Brain (organoid and tissue), 16 donors: ENCODE measurements at places on chromosomes 13 and 19.
A peak's percentile ranks its signal among the peaks of the same experiment; 100 is the strongest.

DNA sequence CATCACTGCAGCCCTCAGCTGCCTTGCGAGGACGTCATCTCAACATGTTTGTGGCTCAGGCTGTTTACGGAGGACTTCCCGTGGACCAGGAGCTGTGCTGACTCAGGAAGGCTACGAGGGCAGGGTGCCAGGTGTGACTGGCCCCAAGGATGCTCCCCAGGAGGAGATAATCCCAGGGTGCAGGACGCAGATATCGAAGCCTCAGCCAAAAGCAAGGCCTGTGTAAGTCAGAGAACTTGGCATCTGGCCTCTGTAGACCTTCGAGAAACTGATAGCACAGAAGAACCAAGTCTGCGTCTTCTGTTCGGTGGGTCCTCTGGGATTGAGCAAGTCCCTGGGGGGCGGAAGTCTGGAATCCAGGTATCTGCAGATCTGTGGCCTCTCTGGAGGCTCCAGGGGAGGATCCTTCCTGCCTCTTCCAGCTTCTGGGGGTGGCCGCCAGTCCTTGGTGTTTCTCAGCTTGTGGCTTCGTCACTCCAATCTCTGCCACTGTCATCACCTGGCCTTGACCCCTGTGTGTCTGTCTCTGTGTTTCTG is 2.6 kb upstream of the DOHH start:
- no peak for DNase-seq

GRCh38 chr19:31329819-31330218 is 19.4 kb downstream of the TSHZ3 start:
- no peak for DNase-seq

DNA sequence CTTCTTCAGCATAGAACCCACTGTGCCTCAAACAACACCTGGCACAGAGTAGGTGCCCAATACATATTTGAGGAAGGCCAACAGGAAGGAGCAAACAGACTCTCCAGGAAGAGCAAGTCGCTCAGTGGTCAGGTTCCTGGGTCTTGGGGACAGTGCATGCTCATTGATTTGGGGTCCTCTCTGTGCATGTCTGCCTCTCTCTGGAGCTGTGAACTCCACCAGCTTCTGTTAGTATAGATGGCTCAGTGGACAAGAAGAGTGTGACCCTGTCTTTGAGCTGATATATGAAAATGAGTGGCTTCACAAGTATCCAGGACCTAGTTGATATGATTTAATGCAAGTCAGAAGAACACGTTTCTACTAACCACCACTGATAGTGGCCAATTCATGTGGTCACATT is 98.7 kb downstream of the KCTD15 start:
- DNase-seq: no peak

DNA sequence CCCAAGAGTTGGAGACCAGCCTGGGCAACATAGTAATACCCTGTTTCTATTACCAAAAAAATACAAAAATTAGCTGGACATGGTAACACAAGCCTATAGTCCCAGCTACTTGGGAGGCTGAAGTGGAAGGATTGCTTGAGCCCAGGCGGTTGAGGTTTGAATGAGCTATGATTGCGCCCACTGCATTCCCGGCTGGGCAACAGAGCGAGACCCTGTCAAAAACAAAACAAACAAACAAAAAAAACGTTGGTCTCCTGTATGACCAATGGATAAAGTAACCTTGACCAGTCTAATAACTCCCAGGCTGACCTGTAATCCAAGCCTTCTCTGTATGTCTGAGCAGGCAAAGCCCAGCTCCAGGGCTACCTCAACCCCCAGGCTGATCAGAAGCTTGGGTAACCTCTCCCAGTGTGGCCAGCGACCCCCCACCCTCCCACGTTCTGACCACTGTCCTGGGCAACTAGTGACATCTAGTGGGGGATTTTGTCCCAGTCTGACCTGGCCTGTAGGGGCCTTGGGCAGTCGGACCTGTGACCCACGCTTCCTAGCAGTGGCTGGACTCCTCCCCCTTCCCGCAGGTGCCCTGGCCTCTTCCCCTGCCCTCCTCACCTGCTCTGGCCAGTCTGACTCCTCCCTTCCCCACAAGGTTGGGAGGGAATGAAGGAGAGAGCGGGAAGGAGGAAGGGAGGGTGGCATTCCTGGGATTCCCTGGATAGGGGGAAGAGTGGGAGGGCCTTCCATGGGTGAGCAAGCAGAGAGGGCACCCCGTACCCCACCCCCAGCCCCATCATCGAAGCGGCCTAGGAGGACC is 1.0 kb upstream of the BCAM start:
- peak; percentile 18 for DNase-seq

- DNase-seq: no peak
Observed at GRCh38 chr19:13037731-13038130, 42.5 kb downstream of the NFIX start.

DNA sequence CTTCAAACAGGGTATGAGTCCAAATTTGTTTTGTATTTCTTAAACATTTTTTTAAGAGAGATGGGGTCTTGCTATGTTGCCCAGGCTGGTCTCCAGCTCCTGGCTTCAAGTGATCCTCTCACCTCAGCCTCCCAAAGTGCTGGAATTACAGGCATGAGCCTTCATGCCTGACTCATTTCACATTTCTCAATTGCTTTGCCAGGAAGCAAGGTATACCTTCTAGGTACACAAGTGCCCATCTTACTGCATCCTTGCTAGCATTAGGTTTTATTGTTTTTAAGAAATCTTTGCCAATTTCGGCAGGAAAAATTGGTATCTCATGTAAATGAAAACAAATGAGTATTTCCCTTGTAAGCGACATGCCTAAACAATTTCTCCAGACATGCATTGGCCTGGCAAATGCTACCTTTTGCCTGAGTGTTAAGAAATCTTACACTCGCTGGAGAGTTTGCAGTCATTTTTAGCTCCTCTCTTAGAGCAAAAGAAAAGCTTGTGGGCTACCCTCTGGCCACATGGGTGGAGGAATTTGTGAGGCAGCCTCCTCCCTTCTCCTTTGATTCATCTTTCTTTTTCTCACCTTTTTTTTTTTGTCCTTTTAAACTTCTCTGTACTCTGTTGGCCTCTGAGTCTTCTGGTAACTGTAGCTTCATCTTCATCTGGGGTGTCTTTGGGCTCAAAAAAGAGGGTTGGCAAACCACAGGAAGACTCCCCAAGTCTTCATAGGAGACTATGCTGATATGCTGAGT is 33.0 kb downstream of the ACTL9 start:
- DNase-seq: no peak

DNA sequence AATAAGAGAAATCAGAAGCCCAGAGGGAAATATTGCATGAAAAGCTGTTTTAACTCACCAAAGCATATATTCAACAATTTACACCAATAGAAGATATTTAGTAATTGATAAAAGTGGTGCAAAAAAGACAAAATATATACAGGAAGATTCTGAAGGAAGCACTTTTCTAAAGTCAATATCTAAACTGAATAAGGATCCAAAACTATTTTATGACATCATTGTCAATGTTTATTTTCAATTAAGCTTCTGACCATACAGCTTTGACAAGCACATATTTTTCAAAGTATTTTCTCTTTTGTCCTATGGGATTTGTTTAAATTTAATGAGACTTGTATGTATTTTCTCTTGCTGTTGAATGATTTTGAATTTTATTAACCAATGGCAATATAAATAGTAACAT is 1716.1 kb downstream of the OLFM4 start:
- no peak for DNase-seq

DNA sequence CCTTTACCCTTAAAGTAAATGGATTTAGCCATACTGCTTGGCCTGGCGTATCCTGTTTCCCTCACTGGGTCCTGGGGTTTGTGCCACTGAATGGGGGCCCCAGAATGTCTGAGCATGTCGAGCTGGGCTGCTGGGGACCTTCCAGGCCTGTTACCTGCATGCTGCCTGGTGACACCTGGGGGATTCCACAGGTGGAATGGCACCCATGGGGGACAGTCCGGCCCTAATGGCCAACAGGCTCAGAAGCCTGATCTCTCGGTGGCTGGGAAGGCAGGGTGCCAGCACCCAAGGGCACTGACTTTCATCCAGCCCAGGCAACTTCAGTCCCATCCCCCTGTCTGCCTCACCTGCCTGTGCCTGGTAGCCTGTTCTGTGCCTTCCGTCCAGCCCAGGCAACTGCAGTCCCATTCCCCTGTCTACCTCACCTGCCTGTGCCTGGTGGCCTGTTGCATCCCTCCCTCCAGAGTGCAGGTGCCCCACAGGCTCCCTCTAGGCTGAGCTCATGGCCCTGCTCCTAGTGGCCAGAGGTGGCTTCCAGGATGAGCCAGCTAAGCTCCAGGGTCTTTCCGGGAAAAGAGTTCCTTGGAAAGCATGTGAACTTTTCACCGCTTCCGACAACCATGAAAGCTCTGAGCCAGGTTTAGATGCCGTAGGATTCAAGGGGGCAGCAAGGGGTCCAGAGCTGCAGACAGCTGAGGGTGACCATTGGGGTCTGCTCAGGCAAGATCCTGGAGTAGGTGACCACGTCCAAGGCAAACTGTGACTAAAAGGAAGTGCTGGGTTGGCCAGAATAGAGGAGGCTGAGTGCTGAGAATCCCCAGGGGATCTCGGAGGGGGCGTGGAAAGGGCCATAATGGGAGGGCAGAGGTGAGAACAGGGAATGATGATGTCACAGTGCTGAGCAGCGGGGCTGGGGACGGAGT is 30.3 kb upstream of the ZNF492 start:
- DNase-seq: no peak

DNA sequence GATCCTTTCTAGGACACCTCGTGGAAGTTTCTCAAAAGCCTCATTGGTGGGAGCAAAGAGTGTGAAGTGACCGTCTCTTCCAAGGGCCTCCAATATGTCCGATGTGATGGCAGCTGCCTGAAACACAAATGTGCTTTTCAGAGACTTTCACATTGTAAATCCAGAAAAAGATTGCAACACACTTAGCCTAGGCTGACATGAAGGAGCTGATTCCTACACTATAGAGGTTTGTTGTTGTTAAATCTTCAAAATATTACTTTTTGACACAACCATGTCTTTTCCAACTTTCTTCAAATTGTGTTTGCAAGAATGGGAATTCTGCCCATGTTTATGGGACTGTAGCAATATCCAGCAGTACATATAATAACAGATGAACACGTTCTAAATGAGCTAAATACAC is 12.4 kb downstream of the POSTN start:
- no peak for DNase-seq

GRCh38 chr19:29563486-29564101 is 37.8 kb downstream of the VSTM2B start:
- DNase-seq: no peak

GRCh38 chr13:24899601-24900000 is 135.6 kb downstream of the RNF17 start:
- no peak for DNase-seq

DNA sequence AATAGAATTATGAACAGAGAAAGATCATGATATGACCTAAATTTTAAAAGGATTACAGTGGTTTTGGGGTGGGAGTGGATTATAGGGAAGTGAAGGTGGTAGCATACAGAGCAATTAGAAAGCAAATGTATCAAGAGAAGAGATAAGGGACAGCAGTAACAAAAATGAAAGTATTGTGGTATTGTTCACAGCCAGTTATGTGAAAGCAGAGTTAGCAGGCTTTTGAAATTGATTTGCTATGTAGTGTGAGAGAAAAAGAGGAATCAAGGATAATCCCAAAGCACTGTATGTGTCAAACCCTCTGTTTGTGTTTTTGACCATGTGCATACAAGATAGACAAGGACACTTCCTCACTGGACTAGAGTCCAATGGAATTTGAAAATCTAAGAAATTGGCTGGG is 1721.4 kb downstream of the PCDH9 start:
- DNase-seq: no peak

DNA sequence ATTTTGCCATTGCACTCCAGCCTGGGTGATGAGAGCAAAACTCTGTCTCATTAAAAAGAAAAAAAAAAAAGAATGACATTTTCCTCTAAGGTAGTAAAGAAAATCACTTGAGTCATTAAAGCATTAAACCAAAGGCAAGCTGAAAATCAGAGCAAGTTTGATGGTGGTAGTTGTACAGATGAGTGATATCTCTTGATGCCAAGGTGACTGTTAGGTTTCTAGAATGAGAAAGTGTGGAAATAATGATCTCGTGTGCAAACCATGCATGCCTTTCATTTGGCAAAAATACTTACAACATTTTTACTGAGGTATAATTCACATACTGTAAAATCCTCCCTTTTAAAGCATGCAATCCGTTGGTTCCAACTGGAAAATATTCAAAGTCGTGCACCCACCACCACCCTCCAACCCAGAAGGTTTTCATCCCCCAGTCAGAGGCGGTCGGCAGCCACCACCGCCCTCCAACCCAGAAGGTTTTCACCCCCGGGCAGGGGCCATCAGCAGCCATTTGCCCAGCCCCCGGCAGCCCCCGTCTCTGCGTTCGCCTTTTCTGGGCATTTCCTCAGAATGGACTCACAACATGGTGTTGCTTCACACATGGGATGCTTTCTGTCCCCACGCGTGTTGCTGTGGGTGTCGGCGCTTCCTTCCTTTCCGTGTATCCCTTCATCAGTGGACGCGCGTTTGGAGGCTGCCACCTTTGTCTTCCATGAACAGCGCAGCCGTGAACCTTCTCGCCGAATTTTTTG is 90.2 kb downstream of the ATP11A start:
- DNase-seq: no peak

DNA sequence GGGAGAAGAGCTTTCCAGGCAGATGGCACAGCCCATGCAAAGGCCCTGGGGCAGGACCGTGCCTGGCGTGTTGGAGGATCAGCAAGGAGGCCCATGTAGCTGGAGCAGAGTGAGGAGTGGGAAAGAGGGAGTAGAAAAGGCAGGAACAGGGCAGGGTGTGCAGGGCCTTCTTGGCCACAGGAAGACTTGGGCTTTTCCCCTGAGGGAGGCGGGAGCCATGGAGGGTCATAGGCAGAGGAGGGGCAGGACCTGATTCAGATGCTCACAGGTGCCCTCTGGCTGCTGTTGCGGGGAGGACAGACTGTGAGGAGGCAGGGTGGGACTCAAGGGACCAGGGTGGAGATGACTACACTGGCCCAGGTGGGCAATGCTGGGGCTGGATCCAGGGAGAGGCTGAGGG is 13.8 kb upstream of the PTPRS start:
- DNase-seq: no peak

- no peak for DNase-seq
Observed at GRCh38 chr19:39277598-39277997, 9.4 kb downstream of the IFNL2 start.

GRCh38 chr13:78376033-78376432 is 227.3 kb downstream of the POU4F1 start:
- no peak for DNase-seq

GRCh38 chr19:32129141-32129540 is 216.3 kb upstream of the ZNF507 start:
- DNase-seq: no peak

GRCh38 chr13:20553311-20553710 is 13.6 kb upstream of the IFT88 start:
- DNase-seq: peak; percentile 85

DNA sequence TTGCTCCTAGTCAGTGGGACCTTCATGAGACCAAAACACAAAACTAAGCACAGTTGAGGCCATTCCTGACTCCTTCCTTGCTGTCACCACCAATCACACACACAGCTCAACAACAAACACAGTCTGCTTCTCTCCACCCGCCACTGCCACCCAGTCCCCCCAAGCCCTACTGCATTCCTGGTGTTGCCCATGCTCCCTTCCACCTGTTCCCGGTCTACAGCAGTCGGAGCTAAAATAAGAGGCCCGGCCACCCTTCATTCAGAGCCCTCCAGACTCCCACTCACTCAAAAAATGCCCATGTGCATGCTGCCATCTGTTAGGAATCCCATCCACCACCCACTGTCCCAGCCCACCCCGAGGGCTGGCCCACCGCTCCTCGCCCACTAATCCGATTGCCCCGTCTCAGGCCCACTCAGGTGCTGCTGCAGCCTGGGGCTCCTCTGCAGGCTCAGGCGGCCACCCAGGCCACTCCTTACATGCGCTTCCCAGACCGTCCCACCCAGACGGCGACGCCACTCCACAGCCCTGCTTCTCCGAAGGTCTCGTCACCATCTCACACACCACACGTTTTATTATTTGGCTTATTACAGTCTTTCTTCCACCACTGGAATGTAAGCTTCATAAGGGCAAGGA is 127.6 kb downstream of the RNF17 start:
- DNase-seq: no peak
